ENCODE measurements at places on chromosomes 13 and 19. TPM values are rescaled to one million over a fixed set of nuclear protein-coding genes. Genes with fewer than 3 reads are reported as not detected.
A peak's percentile ranks its signal among the peaks of the same experiment; 100 is the strongest.

DNA sequence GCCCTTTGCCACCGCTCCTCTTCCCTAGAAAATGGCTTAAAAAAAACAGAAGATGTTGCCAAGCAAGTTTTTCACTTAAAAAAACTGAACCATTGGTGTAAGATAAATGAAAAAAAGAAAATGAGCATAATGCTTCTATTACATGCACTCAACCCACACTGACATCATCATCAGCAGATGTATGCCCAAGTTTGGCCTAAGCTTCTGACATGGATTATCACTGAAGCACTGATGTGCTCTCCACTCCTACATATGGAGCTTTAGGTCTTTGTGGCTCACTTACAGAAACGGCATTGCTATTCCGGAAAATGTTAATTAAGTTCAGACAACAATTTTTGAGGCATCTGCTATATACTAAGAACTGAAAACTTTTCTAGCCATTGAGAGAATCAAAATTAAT is 8.0 kb downstream of the RXFP2 start:
- no peak for DNase-seq
- H3K36me3 ChIP-seq = no peaks in the 10 kb centered on the region
- H3K27ac ChIP-seq = no peak overlapping the region

DNA sequence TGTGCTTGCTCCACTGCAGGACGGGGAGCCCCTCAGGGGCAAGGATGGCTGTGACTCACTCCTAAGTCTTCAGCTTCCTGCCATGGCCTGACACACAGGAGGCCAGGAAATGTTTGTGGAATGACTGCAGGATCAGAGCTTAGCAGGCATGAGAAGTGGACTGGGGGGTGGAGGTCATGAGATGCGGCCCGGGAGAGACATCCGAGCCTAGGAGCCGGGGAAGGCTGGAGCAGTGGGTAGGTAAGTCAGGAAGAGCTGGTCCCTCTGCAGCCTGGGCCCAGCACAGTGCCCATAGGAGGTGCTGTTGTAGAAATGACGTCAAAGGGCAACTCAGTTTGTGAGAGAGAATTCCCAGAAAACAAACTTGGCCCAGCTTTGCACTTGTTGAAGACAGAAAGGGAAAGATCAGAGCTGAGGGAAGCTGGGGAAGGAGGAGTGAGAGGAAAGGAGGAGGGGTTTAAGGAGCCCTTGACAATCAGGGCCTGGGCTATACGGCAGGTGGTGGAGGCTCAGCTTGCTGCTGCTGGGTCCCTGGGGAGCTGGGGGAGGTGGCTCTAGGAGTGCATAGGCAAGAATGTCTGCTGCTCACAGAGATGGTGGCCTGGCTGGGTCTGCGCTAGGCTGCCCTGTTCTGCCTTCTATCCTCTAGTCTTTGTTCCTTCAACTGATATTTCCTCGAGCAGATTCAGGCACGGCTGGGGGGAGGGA is 18.5 kb downstream of the POU2F2 start:
- no peak overlapping the region for H3K27ac ChIP-seq
- no peaks in the 10 kb centered on the region for H3K36me3 ChIP-seq
- no peak overlapping the region for H3K4me3 ChIP-seq
- no peaks in the 10 kb centered on the region for H3K27me3 ChIP-seq

DNA sequence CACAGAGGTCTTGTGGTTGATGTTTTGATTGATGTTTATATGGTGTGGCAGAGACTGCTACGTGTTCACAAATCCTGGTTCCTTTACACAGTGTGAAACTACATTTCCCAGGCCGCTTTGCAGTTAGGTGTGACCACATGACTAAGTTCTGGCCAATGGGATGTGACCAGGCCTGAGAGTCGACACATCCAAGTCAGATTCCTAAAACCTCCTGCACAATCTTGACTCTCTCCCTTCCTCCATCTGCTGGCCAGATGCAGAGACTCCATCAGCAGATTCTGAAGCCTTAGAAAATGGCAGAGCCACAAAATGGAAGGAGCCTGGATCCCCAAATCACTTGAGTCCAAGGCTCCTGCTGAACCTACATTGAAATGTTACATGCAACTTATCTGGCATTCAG is 12.6 kb downstream of the CD37 start:
- H3K4me3 ChIP-seq = no peak overlapping the region
- H3K4me1 ChIP-seq = no peaks in the 10 kb centered on the region
- no peaks in the 10 kb centered on the region for H3K27me3 ChIP-seq
- no peak overlapping the region for H3K27ac ChIP-seq
- no peak for DNase-seq
- peaks cover 58% of the 10 kb centered on the region for H3K36me3 ChIP-seq

DNA sequence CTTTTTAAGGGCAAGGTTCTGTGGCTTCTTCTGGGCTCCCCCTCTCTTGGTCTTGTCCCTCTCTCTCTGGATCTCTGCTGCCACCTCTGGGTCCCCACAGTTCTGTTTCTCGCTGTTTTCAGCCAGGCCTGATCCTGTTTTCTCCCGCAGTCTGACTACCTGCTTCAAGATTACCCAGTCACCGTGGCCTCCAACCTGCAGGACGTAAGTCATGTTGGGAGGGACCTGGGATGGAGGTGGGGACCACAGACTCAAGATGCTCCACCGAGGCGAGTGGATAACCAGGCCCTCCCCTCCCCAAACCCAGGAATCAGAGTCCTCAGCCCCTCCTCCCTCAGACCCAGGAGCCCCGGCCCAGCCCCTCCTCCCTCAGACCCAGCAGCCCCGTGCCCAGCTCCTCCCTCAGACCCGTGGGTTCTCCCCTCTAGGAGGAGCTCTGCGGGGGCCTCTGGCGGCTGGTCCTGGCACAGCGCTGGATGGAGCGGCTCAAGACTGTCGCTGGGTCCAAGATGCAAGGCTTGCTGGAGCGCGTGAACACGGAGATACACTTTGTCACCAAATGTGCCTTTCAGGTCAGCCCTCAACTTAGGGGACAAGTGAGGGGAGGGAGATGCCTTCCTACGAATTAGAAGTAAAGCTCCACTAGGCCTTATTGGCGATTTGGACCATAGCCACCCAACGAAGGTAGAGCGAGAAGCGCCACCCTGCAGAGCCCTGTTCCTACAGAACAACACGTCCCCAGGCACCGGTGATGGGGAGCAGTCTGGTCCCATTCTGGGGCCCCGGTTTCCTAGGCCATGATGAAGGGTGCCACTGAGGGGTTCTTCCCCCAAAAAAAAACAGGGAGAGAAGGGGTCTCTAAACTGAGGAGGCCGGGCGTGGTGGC is 2.2 kb downstream of the FLT3LG start:
- H3K4me3 ChIP-seq = no peak overlapping the region
- peak overlapping the region; percentile 5 for H3K27ac ChIP-seq
- peak; percentile 70 for DNase-seq
- H3K36me3 ChIP-seq = no peaks in the 10 kb centered on the region
- H3K4me1 ChIP-seq = peaks cover 4% of the 10 kb centered on the region

GRCh38 chr13:21020581-21020980 is 40.8 kb downstream of the LATS2 start:
- H3K4me3 ChIP-seq = no peak overlapping the region
- peak overlapping the region; percentile 51 for H3K27ac ChIP-seq
- no peak for DNase-seq

GRCh38 chr13:75825594-75825993 is 189.5 kb downstream of the LMO7 start:
- H3K36me3 ChIP-seq = no peaks in the 10 kb centered on the region
- H3K27ac ChIP-seq = no peak overlapping the region
- no peak overlapping the region for H3K4me3 ChIP-seq

DNA sequence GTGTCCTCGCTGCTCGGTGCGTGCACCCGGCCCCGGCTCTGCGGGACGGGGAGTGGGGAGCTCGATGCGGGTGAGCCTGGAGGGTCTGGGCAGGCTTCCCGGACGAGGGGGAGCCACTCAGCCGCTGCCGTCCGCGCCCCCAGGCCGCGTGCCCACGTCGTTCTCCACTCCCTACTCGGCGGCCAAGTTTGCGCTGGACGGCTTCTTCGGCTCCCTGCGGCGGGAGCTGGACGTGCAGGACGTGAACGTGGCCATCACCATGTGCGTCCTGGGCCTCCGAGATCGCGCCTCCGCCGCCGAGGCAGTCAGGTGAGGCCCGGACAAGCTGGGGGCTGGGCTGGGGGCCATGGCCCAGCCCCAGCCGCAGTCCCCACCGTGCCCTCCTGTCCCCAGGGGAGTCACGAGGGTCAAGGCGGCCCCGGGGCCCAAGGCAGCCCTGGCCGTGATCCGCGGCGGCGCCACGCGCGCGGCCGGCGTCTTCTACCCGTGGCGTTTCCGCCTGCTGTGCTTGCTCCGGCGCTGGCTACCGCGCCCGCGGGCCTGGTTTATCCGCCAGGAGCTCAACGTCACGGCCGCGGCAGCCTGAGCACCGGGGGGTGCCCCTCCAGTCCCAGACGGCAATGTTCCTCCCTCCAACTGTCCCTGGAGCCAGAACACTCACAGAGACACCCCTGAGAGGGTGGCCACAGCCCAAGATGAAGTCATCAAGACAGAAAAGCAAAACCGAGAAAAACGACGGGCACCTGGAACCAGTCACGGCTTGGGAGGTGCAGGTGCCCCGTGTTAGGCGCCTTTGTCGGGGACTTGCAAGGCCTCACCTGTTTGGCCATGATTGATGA is 2.5 kb upstream of the RPL36 start:
- peak overlapping the region; percentile 59 for H3K27ac ChIP-seq
- H3K4me3 ChIP-seq = peak overlapping the region; percentile 24
- H3K27me3 ChIP-seq = no peaks in the 10 kb centered on the region
- no peaks in the 10 kb centered on the region for H3K4me1 ChIP-seq

DNA sequence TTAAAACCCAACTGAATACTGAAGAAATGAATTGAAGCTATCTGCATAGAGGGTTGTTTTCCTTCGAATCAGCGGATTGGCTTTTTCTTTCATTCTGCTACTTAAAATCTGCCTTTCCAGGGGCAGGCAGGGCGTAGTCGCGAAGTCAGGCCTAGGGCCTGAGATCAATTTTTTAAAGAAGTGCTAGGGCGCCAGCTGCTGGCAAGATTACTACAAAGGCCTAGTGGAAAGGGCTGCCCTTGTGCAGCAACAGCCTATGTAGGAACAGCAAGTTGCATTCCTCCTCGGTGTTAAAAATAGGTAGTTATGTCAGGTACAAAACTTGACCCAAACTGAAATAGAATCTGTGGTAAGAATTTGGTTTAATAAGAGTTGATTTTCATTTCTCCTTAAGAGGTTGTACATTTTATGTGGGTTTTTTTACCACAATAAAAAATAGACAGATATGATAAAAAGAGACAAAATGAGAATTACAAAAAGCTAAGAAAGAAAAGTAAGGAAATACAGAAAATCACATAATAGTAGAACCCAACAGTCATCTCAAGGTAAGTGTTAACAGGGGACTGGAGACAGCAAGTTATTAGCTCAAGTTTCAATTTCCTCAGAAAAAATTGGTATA is 9.5 kb upstream of the URAD start:
- H3K4me3 ChIP-seq = no peak overlapping the region
- H3K27me3 ChIP-seq = peaks cover 3% of the 10 kb centered on the region
- H3K36me3 ChIP-seq = no peaks in the 10 kb centered on the region
- H3K4me1 ChIP-seq = no peaks in the 10 kb centered on the region
- H3K27ac ChIP-seq = no peak overlapping the region

DNA sequence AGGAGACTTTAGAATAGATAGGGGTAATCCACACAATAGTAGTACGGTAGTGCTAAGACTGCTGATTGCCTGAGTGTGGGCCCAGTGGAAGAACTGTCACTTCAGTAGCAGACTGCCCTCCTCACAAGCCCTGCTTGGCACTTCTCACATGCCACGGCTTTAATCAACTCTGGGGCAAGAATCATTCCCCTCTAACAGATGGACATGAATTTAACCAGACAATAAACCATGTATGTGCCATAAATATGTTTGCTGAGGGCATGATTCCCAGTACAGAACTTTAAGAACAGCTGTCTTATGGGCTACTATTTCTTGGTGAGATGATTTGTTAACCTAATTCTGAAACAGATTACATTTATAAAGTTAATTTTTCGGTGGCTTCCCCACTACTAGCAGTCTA is 22.0 kb downstream of the DPY19L3 start:
- no peaks in the 10 kb centered on the region for H3K4me1 ChIP-seq
- H3K4me3 ChIP-seq = no peak overlapping the region
- peaks cover 5% of the 10 kb centered on the region for H3K36me3 ChIP-seq
- DNase-seq = no peak
- H3K27ac ChIP-seq = no peak overlapping the region

IGLON5 gene
- 0.43 TPM for total RNA-seq

UBE2L5 gene
- not detected for total RNA-seq

CDX2 gene
- not detected for total RNA-seq

PABPC3 gene
- total RNA-seq = 0.18 TPM

KLK4 gene
- total RNA-seq = not detected

EBPL gene
- total RNA-seq = 74.5 TPM

IGSF23 gene
- not detected for total RNA-seq

OLFM4 gene
- 0.34 TPM for total RNA-seq

SELENOV gene
- not detected for total RNA-seq
